ENCODE measurements at places on chromosomes 4 and X.

DNA sequence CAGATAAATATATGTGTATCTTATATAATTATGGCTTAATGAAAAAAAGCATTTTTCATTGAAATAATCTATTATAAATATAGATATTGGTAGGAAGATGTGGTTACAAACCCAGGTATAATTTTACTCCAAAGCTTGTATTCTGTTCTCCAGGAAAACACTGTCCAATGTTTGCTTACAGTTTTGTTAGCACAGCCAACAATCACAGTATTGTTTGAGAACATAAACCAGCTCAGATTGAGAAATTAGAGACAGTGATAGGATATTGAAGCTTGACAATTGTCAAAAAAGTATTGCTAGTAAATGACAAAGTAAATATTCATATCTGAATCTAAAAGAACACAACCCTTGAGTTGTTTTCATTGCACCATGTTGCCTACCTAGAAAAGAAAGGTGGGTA is 228.8 kb downstream of the ADGRL3 start:
- no peak for DNase-seq

GRCh38 chrX:129743821-129744220 is 5.0 kb downstream of the XPNPEP2 start:
- no peak for DNase-seq

- no peak for DNase-seq
These were observed 17.0 kb downstream of the FAM9A start for GRCh38 chrX:8784162-8784561.

DNA sequence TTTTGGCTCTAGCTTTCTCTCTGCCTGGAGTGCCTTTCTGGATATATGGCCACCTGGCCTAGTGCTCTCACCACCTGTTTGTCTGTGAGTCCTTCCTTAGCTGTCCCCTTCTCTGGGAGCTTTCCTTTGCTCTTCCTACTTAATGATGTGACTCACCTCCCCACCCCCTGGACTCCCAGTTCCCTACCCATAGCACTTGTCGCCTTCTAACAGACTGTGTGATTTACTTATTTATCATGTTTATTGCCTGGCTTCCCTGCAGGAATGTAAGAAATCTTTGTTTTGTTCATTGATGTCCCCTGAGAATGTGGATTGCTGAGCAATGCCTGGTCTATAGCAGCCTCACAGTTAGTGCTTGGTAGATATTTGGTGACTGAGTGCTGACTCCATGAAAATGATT is 18.9 kb downstream of the ADD1 start:
- DNase-seq, result no peak

DNA sequence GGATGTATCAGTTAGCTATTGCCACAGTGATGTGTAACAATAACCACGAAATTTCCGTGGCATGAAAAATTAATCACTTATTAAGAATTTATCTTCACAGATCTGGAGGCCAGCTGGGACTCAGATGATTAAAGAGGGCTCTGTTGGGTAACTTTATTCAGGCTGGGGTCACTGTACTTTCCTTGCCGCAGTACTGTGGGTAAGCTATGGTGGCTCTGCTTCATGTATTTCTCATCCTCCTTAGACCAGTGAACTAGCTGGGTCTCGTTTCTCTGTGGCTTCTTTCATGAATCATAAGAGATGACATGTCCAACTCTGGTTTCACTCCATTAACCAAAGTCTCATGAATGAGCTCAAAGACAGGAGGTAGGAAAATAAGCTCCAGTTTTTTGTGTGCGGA is 13.5 kb downstream of the TEX13B start:
- DNase-seq, result no peak

DNA sequence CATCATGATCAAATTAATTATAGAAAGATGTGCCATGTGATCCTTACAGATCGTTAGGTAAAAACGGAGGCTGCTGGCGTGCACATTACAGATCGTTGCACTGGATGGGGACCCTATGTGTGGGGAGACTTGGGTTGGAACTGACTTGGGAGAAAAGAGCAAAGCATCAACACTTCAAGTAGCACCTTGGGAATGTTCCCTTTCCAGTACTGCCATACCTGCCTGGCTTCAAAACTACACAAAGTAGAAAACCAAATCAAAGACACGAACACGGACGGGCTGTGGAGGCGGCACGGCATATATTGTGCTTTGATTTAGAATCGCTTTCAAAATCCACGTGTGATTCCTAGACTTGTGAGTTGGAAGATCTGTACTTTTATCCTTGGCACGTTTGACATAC is 898 bp downstream of the CMC4 start:
- DNase-seq, result no peak

- DNase-seq, result no peak
These were observed 9.4 kb downstream of the KLF3 start for GRCh38 chr4:38673130-38673978.

- no peak for DNase-seq
These were observed 13.1 kb upstream of the ANXA5 start for GRCh38 chr4:121709766-121710405.

- DNase-seq, result no peak
These were observed 13.1 kb upstream of the IDS start for GRCh38 chrX:149518236-149518635.

DNA sequence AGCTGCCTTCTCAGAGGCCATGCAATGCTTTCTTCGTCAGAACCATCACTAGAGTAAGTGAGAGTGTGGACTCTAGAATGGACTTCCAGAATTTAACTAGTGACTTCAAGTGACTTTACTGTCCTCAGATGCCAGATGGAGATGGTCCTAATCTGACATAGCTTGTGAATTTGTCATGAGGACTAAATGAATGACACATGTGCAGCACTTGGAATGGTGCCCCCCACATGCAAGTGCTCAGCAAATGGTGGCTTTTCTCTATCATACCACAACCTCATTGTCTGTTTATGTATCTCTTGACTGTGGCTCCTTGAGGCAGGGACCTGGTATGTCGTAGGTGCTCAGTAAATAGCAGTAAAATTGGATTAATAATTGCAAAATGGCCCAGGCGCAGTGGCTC is 91.6 kb upstream of the STX18 start:
- no peak for DNase-seq

- DNase-seq, result no peak
These were observed 1883.4 kb downstream of the STIM2 start for GRCh38 chr4:28744066-28744465.

GRCh38 chr4:159055833-159056232 is 47.0 kb upstream of the RAPGEF2 start:
- no peak for DNase-seq

- DNase-seq, result no peak
These were observed 12.8 kb downstream of the SCD5 start for GRCh38 chr4:82785611-82786400.

DNA sequence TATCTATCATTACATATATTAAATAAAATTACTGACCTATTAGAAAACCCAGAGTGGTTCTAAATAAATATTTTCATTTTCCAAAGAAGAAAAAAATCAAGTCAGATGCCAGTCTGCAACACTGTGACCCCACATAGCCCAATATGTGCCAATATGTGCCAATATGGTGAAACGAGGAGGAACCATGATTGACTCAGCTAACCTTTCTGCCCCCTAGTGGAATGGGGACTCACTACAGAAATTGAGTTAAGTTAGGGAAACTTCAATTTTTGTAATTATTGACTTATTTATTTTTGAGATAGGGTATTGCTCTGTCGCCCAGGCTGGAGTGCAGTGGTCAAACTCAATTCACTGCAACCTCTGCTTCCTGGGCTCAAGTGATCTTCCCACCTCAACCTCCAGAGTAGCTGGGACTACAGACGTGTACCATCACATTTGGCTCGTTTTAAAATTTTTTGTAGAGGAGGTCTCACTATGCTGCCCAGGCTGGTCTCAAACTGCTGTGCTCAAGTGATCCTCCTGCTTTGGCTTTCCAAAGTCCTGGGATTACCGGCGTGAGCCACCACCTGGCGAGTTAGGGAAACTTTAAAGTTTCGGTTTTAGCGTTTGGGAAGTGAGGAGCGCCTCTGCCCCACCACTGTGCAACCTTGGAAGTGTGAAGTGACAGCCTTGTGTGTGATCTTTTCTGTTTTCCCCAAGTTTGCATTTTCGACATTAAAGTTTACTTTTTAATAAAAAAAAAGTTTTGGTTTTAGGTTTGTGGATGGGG is 116.8 kb upstream of the SHISA3 start:
- no peak for DNase-seq

- DNase-seq, result no peak
These were observed 6.4 kb downstream of the EVC2 start for GRCh38 chr4:5701971-5702370.

DNA sequence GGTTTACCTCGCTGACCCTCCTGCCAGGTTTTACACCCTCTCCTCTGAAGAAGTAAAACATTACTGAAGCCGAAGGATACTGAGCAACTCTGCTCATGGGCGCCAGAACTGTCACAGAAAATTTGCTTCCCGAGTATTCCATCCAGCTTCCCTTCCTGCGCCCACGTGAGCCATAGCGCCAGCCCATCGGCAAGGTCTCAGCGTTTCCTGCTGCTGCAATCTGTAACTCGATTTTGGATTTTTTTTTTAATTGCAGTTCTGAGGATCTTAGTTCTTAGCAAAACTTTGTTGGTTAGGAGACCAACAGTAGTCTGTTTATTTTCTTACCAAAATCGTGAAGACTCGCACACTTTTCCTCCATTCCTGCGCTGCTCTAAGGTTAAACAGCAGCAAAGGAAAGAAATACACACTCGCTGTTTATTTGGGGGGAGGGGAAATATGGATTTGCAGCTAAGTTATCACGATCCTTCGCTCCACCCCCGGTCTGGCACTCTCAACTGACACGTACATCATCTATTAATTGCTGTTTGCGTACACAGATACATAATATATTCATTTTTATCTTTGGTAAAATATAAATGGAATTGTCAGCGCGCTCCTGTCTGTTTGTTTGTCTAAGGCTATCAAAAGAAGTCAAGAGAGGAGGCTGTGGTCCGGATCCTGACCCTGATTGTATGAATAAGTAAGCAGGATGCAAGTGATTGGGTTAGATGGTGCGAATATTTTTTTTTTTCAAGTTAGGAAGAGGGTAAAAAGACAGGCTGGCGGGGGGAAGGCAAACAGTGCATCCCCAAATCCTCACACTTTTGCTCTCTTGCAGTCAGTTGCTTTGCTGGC is at the start of gene TLL1:
Gene TLL1, plus strand, starts transcription at position 777 of the 837 bp plus-strand sequence. CDS start 668 bp downstream, outside the sequence.
- no peak for DNase-seq

- no peak for DNase-seq
These were observed 183.5 kb upstream of the GPC4 start for GRCh38 chrX:133598601-133599335.

DNA sequence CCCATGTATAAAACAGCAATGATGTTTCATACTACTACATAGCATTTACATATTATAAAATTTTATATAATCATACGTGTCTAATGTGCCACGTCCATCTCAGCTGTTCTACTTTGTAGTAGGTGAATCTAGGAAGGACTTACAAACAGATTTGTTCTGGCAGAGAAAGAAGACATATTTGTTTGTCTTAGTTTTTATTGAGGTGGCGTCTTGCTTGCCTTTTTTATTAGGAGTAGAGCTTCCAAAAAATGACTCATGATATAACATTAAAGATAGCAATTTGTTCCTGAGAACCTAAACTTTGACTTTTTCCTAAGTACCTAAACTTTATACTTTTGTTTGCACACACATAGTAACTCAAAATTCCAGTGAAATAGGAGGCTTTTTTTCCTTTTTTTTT is 64.6 kb downstream of the CLDN22 start:
- DNase-seq, result no peak

GRCh38 chr4:105194328-105195231 is 47.9 kb downstream of the TET2 start:
- DNase-seq, result no peak

DNA sequence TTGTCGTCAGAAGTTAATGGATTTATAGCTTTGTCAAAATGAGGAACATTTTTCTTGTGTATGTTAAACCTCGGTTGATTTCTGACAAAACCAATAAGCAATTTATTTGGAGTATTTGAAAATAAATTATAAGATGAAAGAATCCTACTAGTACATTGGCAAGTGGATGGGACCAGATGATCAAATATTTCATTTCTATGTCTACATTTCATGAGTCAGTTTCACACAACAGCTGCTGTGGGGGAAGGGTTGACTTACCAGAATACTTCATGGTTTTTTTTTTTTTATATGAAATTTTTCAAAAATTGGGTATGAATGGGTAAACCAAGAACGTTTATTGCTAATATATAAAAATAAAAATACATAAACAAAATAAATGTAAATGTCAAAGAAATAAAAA is 39.4 kb downstream of the RAPGEF2 start:
- no peak for DNase-seq

DNA sequence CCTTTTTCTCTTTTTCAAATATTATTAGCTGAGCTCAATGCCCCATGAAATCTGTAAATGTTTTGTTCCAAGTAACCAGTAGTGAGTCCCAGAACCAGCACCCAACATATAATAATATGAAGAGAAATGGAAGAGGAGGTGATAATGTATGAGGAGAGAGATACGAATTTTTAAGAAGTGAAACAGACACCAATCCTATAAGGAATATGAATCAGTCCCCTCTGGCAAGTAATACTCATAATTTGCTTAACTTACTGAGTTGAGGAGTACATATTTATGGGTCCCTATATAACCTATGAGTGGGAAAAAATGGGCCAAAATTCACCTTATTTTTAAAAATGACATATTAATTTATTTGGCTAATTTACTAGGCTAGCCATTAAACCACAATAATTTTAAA is 8.4 kb upstream of the CBR4 start:
- no peak for DNase-seq

- no peak for DNase-seq
These were observed 10.4 kb downstream of the MED28 start for GRCh38 chr4:17624821-17625220.

DNA sequence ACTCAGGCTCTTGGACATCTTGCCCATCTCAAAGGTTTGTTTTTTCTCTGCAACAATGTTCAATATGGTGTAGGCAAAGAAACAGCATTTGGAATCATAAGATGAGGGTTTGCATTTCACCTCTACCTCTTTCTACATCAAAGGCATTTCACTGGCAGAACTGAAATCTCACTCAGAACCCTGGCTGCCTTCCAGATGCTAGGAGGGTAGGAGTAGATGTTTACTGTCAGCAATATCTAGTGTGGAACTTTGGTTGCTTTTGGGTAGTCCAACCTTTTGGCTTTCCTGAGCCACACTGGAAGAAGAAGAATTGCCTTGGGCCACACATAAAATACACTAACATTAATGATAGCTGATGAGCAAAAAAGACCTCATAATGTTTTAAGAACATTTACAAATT is 297.0 kb upstream of the KLF3 start:
- DNase-seq, result no peak

DNA sequence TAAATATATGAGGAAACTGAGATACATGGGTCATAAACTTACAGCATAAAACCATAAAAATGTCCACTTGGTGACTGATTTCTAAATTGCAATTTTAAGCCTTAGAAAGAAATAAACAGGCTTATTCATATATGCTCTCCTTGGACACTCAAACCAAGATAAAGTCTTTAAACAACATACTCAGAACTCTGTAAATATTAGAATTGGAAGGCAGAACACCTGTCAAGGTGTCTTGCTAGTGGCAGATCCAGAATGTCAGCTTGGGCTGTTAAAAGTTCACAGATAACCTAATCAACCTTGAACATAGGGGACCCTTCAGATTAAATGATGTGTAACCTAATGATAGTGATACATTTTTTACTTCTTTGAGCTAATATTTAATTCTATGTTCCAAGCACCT is 208.1 kb upstream of the ARSJ start:
- no peak for DNase-seq

Measured in stimulated activated CD4-positive, alpha-beta T cell treated with anti-CD3 and anti-CD28 coated beads, Interleukin-12 subunit alpha, Interleukin-12 subunit beta, amount 100 ng/mL, for 48 hours (primary cell).